ENCODE measurements at places on chromosomes 16 and 17. TPM values are rescaled to one million over a fixed set of nuclear protein-coding genes. Genes with fewer than 3 reads are reported as not detected.

NPW gene
- polyA plus RNA-seq = not detected

CSH1 gene
- polyA plus RNA-seq = not detected

FASN gene
- polyA plus RNA-seq = 1.5 TPM

NUDT21 gene
- 63.9 TPM for polyA plus RNA-seq

BICDL2 gene
- polyA plus RNA-seq = not detected

DNA sequence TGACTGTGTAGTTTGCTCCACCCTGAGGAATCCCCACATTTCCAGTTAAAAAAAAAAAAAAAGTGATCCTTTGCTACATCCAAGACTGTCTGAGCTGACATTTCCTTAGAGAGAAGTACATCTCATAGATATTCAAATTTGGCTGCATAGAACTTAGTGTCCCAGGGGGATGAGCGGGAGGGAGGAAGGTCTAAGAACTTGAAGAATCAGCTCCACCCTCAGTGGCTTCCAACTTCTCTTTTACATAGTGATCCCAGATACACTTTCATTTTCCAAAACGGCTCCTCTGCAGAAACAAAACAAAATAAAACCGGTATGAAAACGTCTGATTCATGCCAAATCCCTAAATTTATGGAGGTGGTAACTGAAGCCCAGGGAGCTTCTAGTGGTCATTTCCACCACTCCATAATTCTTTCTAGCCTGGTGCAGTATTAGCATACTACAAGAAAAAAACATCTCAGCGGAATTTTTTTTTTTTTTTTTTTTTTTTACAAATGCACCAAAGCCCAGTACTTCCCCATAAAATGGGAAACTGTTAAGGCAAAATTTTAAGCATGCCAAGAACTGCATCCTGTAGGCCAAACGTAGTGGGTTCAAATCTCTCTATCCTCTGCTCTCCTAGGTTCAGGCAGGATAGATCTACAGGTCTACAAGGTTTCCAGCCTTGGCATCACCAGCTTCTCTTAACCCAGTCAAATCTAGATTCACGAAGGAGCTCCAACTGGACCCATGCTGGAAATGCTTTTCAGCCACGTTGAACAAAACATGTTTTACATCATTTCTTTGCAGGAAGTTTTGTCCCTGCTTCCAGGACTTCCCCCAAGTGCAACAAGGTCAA, 29.3 kb downstream of the MAF start:
- H3K4me3 ChIP-seq = no peak overlapping the region
- no peak overlapping the region for H3K27ac ChIP-seq
- H3K27me3 ChIP-seq = no peaks in the 10 kb centered on the region
- no peak for DNase-seq
- H3K4me1 ChIP-seq = no peaks in the 10 kb centered on the region

GRCh38 chr17:64128787-64129514, 993 bp downstream of the ERN1 start:
- peaks cover 12% of the 10 kb centered on the region for H3K4me1 ChIP-seq
- peak overlapping the region; percentile 63 for H3K4me3 ChIP-seq
- H3K36me3 ChIP-seq = no peaks in the 10 kb centered on the region
- peak overlapping the region; percentile 77 for H3K27ac ChIP-seq
- H3K27me3 ChIP-seq = no peaks in the 10 kb centered on the region

- H3K27me3 ChIP-seq = peaks cover 12% of the 10 kb centered on the region
- no peaks in the 10 kb centered on the region for H3K36me3 ChIP-seq
- no peak overlapping the region for H3K4me3 ChIP-seq
These were observed 7.8 kb downstream of the DLX4 start for GRCh38 chr17:49976828-49977202.

GRCh38 chr17:6496116-6496481, 51.8 kb downstream of the PIMREG start:
- DNase-seq = peak; percentile 7
- H3K36me3 ChIP-seq = no peaks in the 10 kb centered on the region
- H3K27me3 ChIP-seq = no peaks in the 10 kb centered on the region
- H3K4me1 ChIP-seq = no peaks in the 10 kb centered on the region
- H3K4me3 ChIP-seq = peak overlapping the region; percentile 16
- no peak overlapping the region for H3K27ac ChIP-seq

GRCh38 chr17:17538417-17539391, 42.5 kb upstream of the RASD1 start:
- no peak overlapping the region for H3K27ac ChIP-seq
- no peaks in the 10 kb centered on the region for H3K36me3 ChIP-seq
- no peaks in the 10 kb centered on the region for H3K27me3 ChIP-seq
- no peaks in the 10 kb centered on the region for H3K4me1 ChIP-seq

- H3K36me3 ChIP-seq = no peaks in the 10 kb centered on the region
- H3K4me1 ChIP-seq = no peaks in the 10 kb centered on the region
- DNase-seq = no peak
- no peak overlapping the region for H3K4me3 ChIP-seq
These were observed 43.8 kb downstream of the ELAC2 start for GRCh38 chr17:12974005-12974531.

- H3K4me1 ChIP-seq = peaks cover 4% of the 10 kb centered on the region
- no peaks in the 10 kb centered on the region for H3K27me3 ChIP-seq
- no peak overlapping the region for H3K27ac ChIP-seq
- H3K4me3 ChIP-seq = no peak overlapping the region
- no peaks in the 10 kb centered on the region for H3K36me3 ChIP-seq
These were observed 15.4 kb downstream of the SYCE1L start for GRCh38 chr16:77214411-77215138.

DNA sequence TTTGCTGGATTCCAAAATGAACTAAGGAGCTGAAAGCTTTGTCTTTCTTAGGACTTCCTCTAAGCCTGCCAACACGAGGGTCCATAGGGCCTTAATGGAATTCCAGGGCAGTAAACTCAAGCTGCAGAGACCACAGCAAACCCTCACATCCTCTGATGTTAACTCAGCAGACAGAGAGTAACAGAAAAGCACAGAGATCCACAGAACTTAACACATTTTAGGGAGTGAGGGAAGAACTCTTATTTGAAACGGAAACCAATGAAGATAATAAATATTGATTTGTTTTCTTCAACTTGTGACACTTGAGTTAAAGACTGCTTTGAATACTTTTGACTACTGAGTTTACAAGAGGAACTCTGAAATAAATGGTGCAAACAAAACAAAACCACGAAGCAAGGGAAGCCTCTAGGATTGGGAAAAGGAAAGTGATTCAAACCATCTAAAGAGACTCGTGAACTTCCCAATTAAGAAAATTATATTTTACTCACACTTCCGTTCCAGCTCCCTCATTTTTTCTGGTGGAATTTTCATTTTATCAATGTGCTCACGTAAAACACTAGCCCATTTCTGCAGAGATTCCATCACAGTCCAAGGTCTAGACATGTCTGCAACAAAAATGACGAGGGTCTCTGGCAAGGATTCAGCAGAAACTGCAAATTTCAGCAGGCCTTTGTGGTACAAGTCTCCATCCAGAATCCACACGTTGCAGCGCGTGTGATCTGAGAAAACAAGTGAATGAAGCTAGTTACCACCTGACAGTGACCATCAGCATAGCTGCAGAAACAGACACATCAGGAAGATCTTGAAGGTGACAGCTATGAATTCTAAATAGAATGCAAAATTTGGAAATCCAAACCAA, 9.2 kb downstream of the DYNC1LI2 start:
- H3K27me3 ChIP-seq = no peaks in the 10 kb centered on the region
- H3K27ac ChIP-seq = no peak overlapping the region
- H3K4me3 ChIP-seq = no peak overlapping the region
- no peak for DNase-seq
- peaks cover 6% of the 10 kb centered on the region for H3K4me1 ChIP-seq
- H3K36me3 ChIP-seq = peaks cover 15% of the 10 kb centered on the region

DNA sequence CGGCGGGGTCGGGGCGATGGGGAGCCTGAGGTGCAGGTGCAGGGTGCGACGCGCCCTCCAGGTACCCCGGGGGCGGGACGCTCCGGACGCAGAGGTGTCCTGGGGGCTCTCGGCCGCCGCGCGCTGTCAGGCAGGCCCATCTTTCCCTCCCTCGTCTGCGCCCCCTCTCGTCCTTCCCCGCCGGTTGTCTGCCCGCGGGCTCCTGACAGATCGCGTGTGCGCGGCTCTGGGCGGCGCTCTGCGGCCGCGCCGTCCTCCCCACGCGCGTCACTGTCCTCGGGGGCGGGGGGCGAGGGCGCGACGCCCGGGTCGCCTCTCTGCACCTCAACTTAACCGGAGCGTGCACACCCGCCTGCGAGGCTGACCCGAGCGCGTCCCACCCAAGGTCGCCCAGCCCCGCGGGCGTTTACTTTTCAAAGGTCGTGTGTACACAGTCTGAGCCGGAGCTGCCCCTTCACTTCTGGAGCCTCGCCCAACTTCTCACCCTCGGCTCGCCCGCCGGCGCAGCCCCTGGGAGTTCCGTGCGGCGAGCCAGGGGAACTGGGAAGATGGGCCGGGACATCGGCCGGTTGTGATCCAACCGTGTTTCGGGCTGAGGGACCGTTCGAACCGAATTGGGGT, 512 bp downstream of the AKAP1 start:
- H3K36me3 ChIP-seq = peaks cover 8% of the 10 kb centered on the region
- DNase-seq = no peak
- H3K27me3 ChIP-seq = no peaks in the 10 kb centered on the region
- H3K27ac ChIP-seq = peak overlapping the region; percentile 82
- peaks cover 12% of the 10 kb centered on the region for H3K4me1 ChIP-seq
- peak overlapping the region; percentile 83 for H3K4me3 ChIP-seq

DNA sequence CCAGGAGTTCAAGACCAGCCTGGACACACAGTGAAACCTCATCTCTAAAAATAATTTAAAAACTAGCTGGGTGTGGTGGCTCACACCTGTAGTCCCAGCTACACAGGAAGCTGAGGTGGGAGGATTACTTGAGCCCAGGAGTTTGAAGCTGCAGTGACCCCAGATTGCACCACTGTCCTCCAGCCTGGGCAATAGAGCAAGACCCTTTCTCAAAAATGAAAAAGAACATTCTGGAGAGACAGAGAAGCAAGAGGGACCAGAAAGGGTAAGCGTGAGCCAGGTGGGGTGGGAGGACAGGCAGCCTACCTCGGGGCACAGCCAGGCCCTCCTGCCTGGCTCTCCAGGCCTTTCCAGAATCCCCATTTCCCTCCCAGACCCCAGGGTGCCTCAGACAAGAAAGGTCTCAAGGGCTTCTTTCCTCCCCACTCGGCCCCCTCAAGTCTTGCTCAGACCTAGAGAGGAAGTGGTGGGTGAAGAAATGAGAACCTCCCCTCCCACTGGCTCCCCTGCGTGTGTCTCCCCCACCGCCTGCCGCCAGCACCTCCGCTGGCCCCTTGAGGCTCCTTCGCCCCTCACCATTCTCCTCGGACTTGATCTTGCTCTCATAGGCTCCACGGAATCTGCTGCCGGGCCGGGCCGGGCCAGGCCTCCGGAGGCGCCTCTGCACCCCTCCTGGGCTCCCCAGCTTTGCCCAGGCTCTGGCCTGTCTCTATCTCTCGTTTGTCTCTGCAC, 503 bp downstream of the C16orf54 start:
- H3K4me3 ChIP-seq = peak overlapping the region; percentile 76
- no peaks in the 10 kb centered on the region for H3K27me3 ChIP-seq
- peaks cover 51% of the 10 kb centered on the region for H3K4me1 ChIP-seq

- H3K27ac ChIP-seq = no peak overlapping the region
- H3K4me1 ChIP-seq = peaks cover 10% of the 10 kb centered on the region
- no peak overlapping the region for H3K4me3 ChIP-seq
- no peaks in the 10 kb centered on the region for H3K36me3 ChIP-seq
- H3K27me3 ChIP-seq = peaks cover 7% of the 10 kb centered on the region
These were observed 3.0 kb upstream of the MT1A start for GRCh38 chr16:56635441-56635967.
